ENCODE measurements at places on chromosomes 1 and 21.

DNA sequence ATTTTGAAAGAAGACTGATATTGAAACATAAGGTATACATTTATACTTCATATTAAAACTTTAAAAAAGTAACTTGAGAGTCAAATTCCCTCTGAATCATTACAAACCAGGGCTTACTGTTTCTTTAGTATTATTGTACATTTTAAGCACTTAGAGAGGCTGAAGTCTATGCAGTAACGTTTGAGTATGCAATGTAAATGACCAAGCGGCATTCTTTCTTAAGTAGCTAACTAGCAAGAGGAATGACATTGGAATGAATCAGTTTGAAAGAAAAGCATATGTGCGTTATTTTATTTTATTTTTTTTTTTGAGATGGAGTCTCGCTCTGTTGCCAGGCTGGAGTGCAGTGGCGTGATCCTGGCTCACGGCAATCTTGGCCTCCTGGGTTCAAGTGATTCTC is 24.3 kb downstream of the WNT2B start:
- no peak for DNase-seq

DNA sequence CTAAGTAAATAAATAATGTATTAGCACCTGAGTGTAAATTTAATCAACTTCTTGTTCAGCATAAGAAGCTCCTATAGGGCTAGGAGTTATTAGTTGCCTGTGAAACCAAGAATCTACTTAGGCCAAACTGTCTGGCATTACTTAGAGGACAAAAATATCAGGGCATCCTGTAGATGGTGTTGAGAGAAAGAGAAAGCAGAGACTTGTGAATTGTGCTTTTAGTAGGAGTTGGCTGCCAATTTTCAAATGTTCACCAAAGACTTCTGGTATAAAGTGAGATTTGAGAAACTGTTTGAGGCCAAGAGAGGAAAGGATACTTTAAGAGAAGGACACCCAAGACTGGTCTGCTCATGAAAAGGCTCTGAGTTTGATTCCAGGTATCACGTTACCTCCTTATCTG is 315.5 kb upstream of the DEPDC1 start:
- DNase-seq: peak; percentile 3

DNA sequence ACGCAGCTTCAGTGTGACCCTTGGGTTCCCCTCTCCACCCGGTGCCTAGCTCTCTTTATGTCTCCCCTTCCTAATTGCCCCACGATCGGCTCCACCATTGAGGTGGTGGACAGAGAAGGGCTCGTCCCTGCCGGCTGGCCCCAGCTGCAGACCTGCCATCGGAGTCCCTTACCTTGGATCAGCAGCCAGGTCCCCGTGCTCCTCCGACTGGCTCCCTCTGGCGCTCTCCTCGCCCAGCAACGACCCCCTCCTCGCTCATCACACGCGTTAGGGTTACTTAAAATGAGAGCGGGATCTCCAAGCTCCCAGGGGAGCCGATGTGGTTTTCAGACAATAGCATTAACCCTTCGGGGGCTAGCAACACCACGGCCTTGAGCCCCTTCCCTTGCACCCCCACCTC is 8.1 kb upstream of the ETV3L start:
- DNase-seq: no peak

DNA sequence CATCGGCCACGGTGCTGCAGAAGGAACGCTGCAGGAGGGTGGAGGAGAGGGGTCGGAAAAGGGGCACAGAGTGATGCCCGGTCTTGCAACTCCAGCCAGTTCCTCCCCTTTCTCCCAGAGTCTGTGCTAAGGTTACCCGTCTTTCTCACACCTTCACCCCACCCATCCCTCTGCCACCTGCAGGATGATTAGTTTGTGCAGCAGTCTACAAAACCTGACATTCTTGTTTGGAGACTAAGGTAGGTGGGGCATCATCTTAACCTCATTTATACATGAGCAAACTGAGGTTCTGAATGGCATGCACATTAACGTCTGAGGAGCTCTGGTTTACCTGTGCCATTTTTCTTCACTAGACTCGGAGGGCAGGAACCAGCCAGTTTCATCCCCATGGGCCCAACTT is 232.3 kb downstream of the GRIK3 start:
- DNase-seq: no peak

DNA sequence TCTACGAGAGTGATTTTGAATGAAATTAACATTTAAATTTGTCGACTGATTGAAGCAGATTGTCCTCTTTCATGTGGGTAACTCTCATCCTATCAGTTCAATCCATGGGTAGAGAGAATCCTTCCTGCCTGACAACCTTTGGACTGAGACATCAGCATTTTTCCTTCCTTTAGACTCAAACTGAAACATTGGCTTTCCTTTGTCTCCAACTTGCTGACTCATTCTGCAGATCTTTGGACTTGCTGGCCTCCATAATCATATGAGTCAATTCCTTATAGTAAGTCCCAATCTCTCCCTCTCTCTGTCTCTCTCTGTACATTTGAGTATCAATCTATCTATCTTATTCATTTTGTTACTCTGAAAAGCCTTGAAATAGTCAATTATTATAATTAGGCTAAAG is 416.7 kb downstream of the LRRIQ3 start:
- no peak for DNase-seq

GRCh38 chr1:20048563-20048962 is 21.4 kb upstream of the PLA2G5 start:
- DNase-seq: no peak

- DNase-seq: no peak
These were observed 17.2 kb downstream of the CC2D1B start for GRCh38 chr1:52348704-52349300.

- DNase-seq: peak; percentile 22
These were observed at the start of gene VWA1 for GRCh38 chr1:1435106-1435903. TSS of gene VWA1 (plus strand) at chr1:1435690. CDS start at chr1:1435749, 59 bp downstream.

GRCh38 chr1:12465126-12465525 is 152.9 kb downstream of the DHRS3 start:
- DNase-seq: no peak

Measured in NCI-H1694 treated with DMSO at 0.1 percent for 48 hours (cell line).